Right renal cortex interstitium (tissue), 3 donors: ENCODE measurements at places on chromosomes 7 and 10. TPM values are rescaled to one million over a fixed set of nuclear protein-coding genes. Genes with fewer than 3 reads are reported as not detected.
A peak's percentile ranks its signal among the peaks of the same experiment; 100 is the strongest.

GRCh38 chr10:75016325-75016724 is 95.1 kb upstream of the SAMD8 start:
- no peak for DNase-seq

- DNase-seq = no peak
These were observed 367.2 kb upstream of the GALNT17 start for GRCh38 chr7:70764701-70765208.

DNA sequence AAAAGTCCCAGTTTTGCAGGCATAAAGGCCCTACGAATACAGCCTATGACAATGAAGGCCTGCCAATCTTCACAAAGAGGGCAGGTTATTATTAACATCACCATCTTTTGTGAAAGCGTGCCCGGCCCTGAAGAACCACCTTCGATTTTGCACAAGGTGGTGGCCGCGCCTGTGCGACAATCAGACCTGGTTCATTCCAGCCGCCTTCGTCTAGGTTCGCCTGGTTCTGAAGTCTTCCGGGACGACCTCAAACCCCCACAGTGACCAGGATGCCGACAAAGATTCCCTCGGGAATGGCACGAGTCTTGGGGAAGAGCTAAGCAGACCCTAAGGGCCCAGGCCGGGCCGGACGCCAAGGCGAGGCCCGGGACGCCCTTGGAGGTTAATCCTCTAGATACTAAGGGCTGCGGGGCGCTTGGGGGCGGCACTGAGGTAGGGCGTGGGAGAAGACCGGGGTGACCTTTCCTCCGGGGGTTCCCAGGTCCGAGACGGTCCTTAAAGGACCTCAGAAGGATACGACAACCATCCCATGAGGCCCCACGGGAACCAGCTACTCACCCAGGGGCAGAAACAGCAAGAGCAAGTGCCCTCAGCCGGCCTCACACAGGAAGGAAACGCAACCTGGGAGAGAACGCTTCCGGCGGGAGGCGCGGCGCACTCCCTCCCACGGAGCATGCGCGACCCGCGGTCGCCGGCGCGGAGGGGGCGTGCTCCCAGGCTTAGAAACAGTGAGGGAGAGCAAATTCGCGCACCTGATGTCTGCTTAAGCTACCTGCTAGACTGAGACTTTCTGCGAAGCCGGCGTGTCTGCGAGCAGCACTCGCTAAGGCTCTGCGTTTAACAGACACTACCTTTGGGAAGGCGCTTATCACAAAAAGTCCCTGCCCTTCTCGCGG is at the start of gene ATAD1:
Gene ATAD1 (minus strand): TSS at position 618 of the 896 bp plus-strand sequence. CDS start 3,627 bp downstream, outside the sequence.
- DNase-seq = peak; percentile 73

GRCh38 chr7:2115760-2116447 is 116.8 kb downstream of the MAD1L1 start:
- no peak for DNase-seq

DNA sequence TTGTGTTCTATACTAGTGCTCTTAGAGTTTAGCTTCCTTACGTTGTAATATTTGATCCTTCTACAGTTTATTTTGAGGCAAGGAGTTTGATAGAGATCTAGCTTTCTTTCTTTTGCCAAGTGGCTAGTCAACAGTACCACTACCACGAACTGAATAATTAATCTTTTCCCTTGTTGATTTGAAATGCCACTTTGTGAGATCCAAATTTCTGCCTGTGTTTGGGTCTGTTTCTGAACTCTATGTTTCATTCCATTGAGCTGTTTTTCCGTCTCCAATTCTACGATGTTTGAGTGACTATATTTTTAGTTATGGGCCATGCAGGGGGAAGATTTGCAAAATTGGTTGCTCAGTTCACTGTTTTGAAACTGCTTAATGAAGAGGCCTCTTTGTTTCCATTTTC is 134.7 kb downstream of the KIAA1217 start:
- DNase-seq = no peak

- no peak for DNase-seq
These were observed 342.6 kb upstream of the ZMIZ1 start for GRCh38 chr10:78726171-78726570.

- no peak for DNase-seq
These were observed 15.5 kb upstream of the SLC29A3 start for GRCh38 chr10:71303569-71303907.

GRCh38 chr10:127798111-127798510 is 61.1 kb downstream of the FOXI2 start:
- no peak for DNase-seq

DNA sequence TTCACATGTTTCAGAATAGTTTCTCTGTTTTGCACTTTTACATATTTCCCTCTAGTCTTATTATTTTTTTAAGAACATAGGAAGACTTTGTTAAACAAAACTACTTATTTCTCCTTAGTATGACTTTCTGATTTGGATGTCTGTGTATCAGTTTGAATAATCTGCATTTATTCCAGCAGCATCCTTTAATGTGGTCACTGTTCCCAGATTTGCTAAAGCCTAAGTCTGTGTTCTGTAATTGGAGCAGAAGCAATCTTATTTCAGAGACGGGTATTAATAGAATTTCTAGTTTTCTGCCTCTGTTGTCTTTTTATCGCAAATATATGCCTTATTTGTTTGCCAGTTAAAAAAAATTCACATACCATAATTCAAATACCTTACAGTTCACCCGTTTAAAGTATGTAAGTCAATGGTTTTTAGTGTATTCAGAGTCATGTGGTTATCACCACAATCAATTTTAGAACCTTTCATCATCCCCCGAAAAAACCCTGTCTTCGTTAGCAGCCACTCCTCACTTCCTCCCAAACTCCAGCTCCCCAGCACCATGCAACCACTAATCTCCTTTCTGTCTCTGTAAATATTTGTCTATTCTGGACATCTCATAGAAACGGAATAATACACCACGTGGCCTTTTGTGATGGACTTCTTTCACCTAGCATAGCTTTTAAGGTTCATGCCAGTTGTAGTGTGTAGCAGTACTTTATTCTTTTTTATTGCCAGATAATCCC is 58.7 kb downstream of the INPP5F start:
- DNase-seq = no peak

GRCh38 chr10:92690211-92690914 is 608 bp downstream of the HHEX start:
- DNase-seq = no peak

DNA sequence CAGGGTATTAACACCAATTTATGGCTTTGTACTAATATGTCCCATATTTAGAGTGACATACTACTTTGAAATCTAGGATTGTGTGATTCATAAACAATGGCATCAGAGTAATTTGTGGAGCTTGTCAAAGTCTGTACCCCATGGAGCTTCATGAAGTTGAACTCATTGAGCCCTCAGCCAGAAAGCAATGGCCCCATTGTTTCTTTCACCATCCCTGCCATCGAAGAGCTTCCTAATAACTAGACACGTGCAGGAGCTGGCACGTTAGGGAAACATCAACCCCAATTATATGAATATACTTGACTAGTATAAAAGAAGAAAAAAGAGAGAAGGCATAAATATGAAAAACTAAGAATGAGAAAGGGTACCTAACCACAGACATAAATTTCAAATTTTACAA is 206.6 kb downstream of the CXCL12 start:
- no peak for DNase-seq

DNA sequence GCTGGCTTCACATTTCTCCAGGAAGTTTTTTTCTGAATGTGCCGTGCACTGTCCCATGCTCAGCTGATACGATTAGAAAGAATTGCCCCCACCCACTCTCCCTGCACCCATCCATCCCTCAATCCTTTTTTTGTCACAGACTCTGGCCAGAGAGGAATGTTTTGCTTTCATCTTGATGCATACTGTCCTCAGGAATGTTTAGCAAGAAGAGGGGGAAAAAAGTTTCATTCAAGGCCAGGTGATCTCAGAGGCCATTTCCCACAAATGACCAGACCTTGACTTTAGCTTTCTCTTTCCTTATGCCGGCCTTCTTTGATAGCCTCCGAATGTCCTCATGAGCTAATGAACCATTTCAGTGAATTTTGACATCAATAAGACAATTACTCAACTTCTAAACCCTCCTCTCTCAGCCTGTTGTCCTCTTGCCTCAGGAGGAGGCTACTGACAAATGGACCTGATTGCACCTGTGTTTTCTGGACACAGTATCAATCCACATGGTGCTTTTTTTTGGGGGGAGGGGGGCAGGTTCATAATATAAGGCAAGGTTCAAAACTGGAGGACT is 105.0 kb upstream of the KLF6 start:
- DNase-seq = no peak

GRCh38 chr7:158494162-158494586 is 93.4 kb downstream of the PTPRN2 start:
- no peak for DNase-seq

DNA sequence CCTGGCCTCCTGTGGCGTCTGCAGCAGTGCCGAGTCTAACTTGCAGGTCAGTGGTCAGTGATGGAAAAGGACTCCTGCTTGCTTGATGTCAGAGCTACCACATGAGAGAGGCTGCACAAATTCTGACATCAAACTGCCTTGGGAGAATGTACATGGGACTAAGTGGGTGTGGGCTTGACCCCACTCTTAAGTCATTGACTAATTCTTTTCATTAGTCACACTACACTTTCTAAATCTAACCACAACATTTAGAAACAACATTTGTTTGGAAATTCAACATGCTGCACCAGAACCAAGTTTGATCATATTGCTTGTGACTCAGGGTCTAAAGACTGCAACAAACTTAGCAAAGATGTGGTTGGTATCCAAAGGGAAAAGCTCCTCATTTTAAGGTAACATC is 24.4 kb upstream of the CDC14C start:
- DNase-seq = no peak

- no peak for DNase-seq
These were observed 17.8 kb downstream of the VWC2 start for GRCh38 chr7:49791088-49791741.

DNA sequence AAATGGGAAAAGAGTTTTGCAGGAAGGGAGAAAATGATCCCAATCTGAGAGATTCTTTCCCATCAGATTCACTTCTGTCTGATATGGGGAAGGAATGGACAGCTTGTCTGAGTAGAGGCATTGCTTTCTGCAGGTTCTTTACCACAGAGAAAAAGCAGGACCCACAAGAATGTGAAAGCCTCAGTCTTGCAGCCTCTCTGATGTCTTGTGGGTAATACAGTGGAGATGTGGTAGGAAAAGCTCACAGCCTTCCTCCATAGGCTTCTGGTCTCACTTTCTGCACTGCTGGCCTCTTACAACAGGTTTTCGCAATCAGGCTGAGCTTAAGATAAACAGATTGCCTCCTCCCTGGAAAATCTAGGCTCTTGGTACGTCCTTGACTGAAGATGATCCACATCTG is 551 bp downstream of the IFIT1 start:
- DNase-seq = no peak

DNA sequence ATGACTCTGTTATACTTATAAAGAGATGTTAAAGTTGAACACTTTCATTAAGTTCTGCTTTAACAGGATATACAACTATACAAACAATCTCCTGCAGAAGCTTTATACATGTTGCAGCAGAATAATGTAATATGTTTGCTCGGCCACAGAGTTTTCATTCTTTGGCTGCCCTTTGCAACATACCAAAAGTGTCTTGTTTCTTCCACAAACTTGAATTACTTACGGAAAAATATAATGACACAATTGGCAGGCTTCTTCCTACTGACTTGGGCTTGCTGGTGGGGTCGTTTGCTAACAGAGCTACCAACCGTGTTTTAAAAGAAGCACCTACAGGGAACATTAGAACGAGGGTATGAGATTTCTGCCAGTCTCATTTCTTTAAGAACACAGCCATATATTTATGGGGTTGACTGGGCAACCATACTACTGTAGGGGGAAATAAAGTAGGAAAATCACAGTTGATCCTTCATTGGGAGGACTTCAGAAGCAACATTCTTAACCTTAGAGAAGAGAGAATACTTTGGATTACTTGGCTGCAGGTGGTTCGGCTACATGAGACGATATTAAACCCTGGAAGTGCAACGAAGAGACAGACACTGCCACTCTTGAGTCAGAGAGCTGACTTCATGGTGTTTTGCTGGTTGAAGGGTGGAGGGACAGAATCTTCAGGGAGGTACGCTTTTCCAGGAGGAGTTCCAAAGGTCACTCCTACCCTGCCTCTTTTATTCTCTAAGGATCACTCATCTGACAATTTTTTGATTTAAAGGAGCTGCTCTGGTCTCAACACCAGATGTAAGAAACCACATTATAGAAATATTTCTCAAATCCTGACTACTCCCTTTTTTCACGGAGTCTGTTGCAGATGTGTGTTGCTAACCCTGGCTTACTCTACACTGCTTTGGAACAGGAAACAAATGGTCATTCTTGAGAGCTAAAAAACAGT is 123.9 kb downstream of the SEMA3C start:
- DNase-seq = no peak

DNA sequence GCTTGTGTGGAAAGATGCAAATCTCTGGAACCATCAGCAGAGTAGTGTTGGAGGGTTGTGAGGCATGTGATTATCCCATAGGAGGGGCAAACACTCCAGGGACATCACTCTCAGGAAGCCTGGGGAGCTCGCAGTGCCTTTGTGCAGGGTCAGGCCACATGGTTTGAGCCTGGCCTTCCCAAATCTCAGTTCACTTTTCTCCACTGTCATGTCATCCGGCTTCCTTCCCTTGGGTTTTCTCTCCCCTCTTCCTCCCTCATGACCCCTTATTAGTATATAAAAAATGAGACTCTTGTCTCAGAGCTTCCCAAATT is 20.4 kb downstream of the TSPAN14 start:
- no peak for DNase-seq

- no peak for DNase-seq
These were observed 114.9 kb downstream of the IPMK start for GRCh38 chr10:58152673-58153263.

The KCNH2 gene
- polyA plus RNA-seq = 13.2 TPM

The PRKCQ gene
- 18.1 TPM for polyA plus RNA-seq

The CDK1 gene
- polyA plus RNA-seq = 78.2 TPM

The GIMAP2 gene
- polyA plus RNA-seq = 10.5 TPM

The STK17A gene
- 18.7 TPM for polyA plus RNA-seq

The UBTD1 gene
- 6.6 TPM for polyA plus RNA-seq
